ENCODE measurements at places on chromosomes 1 and 21.

DNA sequence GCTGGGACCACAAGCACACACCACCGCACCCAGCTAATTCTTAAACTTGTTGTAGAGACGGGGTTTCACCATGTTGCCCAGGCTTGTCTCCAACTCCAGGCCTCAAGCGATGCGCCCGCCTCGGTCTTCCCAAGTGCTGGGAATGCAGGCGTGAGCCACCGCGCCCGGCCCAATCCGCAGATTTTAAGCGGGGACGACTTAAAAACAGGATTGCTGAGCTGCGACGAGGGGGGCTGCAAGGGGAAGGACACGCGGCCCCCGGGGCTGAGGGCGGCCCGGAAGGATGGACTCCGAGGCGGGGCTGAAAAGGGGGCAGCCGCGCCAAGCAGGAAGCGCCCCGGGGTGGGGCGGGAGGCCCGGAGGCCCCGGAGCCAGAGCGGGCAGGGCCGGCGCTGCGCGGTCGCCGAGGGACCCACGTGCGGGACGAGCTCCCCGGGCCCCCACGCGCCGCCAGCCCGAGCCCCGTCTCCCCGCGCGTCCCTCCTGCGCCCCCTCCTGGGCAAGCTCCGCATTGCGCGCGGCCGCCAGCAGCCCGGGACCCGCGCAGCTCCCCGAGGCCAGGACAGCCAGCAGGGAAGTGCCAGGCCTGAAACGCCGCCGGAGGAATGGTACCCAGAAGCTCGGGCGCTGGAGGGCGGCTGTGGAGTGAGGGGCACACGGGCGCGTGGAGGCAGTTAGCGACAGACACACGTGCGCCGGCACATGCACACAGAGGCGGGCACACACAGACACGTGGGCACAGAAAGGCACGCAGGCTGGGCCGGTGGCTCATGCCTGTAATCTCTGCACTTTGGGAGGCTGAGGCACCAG, 5.5 kb upstream of the PRKCZ start:
- DNase-seq: peak; percentile 47

- no peak for DNase-seq
These were observed 154.1 kb upstream of the VAMP3 start for GRCh38 chr1:7616953-7617352.

- no peak for DNase-seq
These were observed 54.2 kb downstream of the SLC2A1 start for GRCh38 chr1:42904434-42904833.

DNA sequence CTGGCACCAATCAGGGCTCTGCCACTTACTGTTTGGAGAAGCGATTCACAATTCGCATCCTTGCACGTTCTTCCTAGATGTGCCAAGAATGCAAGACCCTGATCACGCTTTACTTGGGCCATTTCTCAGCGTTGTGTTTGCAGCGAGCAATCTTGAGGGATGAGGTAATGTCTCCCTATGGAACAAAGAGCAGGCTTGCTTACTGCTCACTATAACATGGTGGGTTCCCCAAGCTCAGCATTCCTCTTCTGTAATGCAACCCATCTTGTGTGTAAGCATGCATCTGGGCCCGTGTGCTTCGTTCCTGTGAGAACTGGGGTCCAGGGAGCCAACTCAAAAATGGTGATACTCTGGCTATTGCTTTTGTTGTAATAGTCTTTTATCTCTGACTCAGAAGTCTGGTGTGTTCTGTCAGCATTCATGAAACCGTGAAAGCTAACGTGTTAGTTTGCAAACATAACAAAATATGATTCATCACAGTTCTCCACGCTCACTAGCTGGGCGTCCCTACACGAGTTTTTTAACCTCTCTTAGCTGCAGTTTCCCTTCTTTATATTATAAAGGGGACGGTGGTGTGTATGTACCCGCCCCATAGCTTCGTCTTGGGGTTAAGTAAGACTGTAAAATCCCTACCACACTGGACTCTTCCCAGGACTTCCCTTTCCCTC, 33.3 kb downstream of the DNTTIP2 start:
- DNase-seq: no peak

- no peak for DNase-seq
These were observed 38.4 kb downstream of the LEPR start for GRCh38 chr1:65458730-65459396.

DNA sequence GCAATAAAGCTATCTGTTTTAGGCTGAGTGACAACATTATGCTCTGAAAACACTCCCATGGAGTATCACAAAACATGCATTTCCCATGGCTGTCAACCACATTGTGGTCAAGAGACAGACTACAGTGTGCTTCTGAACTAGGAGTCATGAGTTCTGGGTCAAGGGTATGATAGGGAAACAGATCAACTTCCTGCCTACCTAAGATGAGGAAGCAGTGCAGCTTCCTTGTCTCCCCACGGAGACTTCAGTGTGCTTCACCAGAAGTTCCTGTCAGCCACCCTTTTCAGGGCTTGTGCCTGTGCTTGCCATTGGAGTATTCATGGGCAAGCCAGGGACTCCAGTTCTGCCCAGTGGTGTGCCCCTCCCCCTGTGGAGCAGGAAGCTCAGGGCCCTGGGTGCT, 19.9 kb downstream of the LCE3E start:
- no peak for DNase-seq

GRCh38 chr1:244022311-244022710, 28.8 kb upstream of the ZBTB18 start:
- DNase-seq: no peak

DNA sequence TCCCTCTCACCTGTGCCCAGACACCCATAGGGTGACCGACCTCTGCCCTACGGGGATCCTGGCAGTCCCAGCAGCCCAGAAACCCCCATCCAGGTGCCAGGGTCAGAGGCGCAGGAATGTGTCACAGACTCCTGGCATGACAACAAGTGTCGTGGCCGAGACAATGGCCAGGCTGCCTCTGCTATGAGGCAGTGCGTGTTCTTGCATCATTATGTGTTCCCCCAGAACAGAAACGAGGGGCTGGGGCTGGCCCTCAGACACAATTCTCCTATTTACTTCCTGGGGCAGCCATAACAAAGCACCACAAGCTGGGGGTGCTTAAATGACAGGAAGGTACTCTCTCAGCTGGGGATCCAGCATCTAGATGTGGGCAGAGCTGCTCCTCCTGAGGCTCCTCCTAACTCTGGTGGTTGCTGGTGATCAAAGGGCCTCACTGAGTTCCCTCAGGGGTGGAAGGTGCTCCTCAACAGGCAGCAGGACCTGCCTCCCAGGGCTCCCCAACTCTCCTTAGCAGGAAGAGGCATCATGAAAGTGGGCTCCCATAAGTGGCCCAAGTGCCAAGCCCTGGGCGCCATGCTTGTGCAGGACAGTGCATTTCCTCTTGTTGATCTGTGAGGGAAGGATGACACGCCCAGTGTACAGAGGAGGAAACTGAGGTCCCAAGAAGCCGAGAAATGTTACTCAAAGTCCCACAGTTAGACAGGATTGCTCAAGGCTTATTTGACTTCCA, 24.2 kb upstream of the BACE2 start:
- DNase-seq: no peak

- DNase-seq: no peak
These were observed 213.8 kb upstream of the TMEM51 start for GRCh38 chr1:14939527-14940284.

DNA sequence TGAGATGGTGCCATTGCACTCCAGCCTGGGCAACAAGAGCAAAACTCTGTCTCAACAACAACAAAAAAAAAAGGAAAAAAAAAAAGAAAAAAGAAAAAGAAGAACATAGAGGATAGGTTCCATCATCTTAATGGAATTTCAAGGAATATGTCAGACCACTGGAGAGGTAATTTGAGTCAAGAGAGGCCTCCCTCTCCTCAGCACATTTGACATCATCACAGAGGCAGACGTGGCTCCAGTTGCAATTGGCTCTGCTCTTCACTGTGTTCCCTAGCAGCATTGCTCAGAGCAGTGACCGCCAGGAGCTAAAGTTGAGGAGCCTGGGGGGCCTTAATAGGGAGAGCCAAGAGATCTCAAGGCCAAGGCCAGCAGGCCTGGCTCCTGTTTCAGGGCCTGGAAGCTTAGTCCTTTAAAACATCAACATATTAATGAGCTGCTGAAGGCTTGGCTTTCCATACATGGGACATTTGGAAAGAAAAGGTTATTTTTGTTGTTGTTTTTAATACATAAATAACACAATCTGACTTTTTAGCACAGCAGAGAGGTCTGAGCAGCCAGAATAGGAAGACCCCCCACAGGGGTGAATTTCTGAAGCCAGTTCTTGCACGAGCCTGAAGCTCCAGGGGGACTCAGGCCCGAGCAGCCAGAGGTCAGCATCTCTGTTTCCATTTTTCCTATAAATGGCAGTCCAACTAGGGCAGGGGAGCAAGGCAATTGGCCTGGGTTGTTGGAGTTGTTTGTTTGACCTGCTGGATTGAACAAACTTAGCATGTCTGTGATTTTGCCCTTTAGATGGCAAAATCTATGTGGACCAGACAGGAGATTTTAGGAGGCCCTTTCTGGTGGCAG, 118.3 kb upstream of the FGGY start:
- DNase-seq: no peak

DNA sequence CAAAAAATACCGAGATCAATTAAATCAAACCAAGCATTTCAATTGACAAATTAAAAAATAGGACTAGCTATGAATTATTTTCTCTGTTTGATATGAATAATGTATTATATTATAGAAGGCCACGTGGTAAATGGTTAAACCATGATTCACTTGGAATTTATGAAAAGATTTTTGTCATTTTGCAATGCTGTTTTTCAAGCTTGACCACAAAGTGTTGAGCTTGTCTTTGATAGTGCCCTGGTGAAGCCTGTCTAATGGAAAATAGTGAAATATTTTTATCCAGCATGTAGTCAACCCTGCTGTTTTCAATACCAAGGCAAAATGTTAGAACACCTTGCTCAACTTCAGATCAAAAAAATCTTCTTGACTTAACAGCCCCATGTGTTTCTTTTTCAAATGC, 288.0 kb upstream of the PRMT6 start:
- no peak for DNase-seq

DNA sequence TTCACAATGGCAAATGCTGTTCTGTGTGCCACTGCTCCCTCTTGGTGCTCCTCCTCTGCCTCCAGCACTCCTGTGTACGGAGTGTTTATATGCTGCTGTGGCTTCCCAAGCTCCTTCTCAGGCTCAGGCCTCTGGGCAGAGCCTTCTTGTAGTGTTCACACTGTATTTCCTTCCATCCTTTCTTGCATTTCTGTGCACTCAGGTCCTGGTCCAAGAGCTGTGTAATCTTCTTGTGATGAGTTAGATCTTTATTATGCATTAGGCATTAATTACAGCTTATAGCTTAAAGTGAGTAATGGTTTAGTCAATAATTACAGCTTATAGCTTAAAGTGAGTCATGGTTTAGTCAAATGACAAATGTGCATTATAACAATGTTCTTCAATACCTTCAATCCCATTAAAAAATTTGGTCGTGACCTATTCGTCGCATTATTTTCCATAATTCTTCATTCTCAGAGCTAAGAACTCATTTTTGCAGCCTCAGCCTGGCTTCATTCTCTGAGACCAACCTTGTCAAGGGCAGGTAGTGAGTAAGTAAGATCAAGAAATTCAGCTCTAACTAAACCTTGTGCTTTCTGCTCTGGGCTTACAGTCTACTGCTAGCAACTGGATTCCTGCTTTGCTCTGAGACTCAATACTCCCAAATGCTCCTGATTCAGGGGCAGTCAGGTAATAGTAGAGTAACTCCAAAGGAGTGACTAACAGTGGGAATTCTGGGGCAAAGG, 154.5 kb upstream of the SPAG17 start:
- no peak for DNase-seq

DNA sequence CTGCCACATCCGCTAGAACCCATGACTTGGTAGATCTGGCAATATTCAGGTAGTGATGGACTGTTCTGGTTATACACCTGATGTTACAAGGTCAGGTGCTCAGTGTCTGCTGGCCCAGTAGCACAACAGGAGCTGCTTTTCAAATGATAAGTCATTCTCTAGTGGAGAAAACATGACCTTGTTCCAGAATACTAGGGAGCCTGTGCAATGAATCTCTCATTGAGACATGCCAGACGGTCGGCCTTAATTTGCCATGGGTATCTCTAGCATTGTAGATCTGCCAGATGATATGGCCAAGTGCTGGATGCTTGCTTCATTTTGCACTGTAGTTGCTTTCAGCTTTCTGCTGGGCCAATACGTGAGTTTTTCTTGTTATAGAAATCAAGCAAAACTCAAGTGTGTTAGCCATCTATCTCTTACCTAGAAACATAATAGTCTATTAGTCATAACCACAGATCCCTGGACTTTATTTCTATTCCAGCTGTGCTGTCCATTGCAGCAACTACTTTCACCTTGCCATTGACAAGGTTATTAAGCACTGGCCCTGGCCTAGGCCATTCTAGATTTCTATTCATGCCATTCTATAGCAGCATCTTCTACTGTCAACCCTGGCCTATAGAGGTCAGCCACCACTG, 13.9 kb upstream of the CENPF start:
- no peak for DNase-seq

DNA sequence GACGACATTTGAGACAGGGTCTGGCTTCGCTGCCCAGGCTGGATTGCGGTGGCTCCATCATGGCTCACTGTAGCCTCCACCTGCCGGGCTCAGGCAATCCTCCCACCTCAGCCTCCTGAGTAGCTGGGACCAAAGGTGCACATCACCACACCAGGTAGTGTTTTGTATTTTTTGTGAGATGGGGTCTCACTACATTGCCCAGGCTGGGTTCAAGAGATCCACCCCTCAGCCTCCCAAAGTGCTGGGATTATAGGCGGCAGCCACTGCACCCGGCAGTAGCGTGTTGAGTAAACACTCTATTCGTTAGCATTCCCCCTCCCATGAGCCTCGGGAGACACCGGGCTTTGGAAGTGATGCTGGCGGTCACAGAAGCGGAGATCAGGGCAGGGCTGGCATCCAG, 6.8 kb upstream of the C1QTNF12 start:
- no peak for DNase-seq

- DNase-seq: no peak
These were observed 45.7 kb downstream of the DISP3 start for GRCh38 chr1:11524465-11525150.

DNA sequence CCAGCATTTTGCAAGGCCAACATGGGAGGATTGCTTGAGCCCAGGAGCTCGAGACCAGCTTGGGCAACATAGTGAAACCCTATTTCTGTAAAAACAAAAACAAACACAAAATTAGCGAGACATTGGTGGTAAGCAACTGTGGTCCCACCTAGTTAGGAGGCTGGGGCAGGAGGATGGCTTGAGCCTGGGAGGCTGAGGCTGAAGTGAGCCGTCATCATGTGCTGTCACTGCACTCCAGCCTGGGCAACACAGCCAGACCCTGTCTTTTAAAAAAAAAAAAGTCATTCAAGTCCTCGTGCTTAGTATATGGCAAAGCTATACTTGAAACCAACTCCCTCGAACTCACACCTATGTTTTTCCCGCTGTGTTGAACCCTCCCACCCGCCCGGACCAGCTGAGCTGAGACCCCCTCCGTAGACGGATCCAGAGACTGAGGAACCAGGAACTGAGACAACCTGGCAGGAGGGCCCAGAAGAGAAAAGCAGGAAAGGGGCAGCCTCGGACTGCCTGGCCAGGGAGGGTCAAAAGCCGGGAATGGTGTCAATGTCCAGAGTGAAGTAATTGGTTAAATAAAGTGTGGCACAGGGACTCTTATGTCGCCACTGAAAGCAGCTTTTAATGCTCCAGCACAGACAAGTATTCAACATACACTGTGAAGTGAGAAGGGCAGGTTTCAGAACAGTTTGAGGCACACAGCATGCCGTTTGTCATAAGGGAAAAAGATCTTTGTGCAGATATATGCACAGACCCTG, 32.8 kb upstream of the CASZ1 start:
- no peak for DNase-seq
